ENCODE measurements at places on chromosomes 4 and X.

DNA sequence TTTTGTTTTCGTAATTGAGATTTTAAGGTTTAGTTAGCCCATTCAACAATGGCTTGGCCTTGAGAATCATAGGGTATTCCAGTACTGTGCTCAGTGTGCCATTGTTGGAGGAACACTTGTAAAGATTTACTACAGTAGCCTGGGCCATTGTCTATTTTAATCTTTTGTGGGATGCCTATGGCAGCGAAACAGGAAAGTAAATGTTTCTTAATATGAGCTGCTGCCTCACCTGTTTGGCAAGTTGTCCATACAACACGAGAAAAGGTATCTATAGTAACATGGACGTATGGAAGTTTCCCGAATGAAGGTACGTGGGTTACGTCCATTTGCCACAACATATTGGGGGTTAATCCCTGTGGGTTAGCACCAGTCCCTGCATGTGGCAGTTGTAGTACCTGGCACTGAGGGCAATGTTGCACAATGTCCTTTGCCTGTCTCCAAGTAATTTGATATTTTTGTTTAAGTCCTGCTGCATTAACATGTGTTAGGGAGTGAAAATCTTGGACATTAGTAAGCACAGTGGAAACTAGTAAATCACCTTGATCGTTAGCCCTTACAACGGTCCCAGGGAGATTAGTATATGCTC, 38.6 kb upstream of the AADAT start:
- DNase-seq = no peak

- DNase-seq = no peak
Measured at GRCh38 chr4:175540151-175540550, 271.9 kb downstream of the GPM6A start.

DNA sequence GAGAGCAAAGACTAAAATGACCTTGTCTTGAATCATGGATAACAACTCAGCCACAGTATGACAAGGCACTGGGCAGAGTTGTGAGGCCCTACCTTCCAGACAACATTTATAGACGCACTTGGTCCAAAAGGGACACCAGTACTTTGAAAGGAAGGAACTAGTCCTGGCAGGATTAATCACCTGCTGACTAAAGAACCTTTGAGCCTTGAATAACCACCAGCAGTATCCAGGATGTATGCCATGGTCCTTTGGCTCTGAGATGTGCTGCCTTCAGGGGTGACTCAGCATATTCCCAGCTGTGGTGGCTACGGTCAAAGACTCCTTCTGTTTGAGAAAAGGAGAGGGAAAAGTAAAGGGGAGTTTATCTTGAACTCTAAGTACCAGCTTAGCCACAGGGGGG, 118.1 kb upstream of the PRR32 start:
- no peak for DNase-seq

- DNase-seq = no peak
Measured at GRCh38 chrX:81201071-81201470, 642 bp downstream of the HMGN5 start.

GRCh38 chr4:71107726-71108125, 114.3 kb downstream of the DCK start:
- DNase-seq = no peak

- DNase-seq = no peak
Measured at GRCh38 chr4:16034010-16034748, 49.6 kb downstream of the PROM1 start.

DNA sequence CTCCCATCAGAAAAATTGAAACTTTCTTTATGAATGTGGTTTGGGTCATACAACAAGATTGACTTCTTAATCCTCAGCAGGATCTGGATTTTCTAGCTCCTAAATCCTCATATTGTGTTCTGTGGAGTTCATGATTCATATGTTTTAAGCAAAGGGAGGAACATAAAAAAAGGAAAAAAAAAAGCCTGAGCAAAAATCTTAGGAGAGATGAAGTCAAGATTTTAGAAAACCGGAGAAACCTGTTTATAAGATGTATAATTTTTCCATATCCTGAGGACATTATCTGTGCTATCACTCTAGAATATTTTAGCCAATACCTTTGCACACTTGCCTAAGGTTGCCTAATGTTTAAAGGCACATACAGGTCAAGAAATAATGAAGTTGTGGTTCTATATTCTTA, 7.0 kb upstream of the EREG start:
- DNase-seq = no peak

DNA sequence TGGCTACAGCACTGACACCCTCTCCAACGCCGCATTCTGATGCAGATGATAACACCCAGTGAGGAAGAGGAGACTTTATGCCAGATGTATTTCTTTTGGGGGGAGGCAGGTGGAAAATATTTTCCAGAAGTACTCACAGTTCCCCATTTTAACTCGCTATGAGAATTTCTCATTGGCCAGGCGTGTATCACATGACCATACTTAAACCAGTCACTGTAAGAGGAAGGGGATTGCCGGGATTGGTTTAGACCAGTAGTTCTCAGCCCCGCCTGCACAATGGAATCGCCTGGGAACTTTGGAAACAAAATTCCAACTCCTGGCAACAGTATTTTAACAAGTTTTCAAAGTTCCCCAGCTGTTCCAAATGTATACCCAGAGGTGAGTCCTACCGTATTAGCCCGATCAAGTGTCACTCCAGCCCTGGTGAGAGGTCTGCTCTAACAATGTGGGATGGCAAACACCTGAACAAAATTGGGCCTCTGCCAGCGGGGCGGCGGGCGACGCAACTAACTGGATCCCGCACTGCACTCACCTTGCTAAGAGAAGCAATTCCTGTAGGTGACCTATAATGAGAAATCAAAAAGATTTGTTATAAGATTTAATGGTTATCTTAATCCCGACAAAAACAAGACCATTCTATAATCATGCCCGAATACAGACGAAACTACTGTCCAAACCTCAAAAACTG, 2.9 kb upstream of the MSL3 start:
- DNase-seq = no peak

DNA sequence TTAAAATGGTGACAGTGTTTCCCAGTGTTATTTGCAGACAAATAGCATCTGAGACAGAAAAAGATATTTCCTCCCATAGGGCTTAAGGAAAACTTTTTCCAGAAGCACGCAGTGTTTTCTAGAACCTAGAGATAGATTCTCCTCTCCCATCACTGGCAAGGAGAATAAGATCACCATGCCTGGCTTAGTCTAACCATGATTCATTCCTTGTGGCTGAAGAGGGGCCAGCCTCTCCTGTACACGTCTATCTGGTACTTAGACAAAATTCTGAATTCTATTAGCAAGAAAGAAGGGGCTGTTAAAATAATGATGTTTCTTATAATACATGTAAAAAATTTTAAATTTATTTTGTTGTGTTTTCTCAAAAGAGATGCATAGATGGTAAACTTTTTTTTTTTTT, 296.1 kb upstream of the LDB2 start:
- DNase-seq = no peak

DNA sequence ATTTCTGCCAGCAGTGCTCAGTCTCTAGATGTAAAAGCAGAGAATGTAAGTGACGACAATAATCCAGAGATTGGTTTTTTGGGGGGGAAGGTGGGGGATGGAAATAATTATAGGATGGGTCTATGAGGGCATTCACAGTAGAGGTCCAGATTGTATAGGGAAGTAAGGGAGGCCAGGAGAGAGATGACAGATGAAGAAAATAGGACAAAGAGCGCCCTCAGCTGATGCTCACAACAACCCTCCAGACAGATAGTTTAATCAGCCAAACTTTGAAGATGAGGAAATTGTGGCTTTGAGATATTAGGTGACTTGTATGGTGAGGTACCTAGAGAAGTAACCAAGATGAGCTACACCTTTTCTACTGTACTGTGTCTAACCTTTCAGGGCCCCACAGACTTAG, 137.9 kb downstream of the MAGEB17 start:
- DNase-seq = no peak

DNA sequence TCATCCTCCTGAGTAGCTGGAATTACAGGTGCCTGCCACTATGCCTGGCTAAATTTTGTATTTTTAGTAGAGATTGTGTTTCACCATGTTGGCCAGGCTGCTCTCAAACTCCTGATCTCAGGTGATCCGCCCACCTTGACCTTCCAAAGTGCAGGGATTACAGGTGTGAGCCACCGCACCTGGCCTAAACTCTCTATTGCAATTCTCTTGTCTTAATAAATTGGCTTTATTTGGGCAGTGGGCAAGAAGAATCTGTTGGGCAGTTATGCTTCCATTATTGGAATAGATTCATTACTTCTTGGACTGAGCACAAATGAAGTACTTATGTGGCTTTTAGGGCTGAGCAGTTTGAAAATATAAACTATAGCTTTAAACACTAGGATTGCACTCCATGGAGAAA, 8.2 kb upstream of the GPAT3 start:
- no peak for DNase-seq

All from activated CD8-positive, alpha-beta memory T cell treated with anti-CD3 and anti-CD28 coated beads for 1 hour (primary cell).